Stomach (tissue), 19 donors: ENCODE measurements at places on chromosomes 11 and 22. TPM values are rescaled to one million over a fixed set of nuclear protein-coding genes. Genes with fewer than 3 reads are reported as not detected.

GRCh38 chr11:60923326-60923725, 934 bp upstream of the TMEM132A start:
- peak overlapping the region; percentile 61 for H3K4me3 ChIP-seq
- no peak for DNase-seq
- peaks cover 18% of the 10 kb centered on the region for H3K4me1 ChIP-seq
- peaks cover 33% of the 10 kb centered on the region for H3K36me3 ChIP-seq

DNA sequence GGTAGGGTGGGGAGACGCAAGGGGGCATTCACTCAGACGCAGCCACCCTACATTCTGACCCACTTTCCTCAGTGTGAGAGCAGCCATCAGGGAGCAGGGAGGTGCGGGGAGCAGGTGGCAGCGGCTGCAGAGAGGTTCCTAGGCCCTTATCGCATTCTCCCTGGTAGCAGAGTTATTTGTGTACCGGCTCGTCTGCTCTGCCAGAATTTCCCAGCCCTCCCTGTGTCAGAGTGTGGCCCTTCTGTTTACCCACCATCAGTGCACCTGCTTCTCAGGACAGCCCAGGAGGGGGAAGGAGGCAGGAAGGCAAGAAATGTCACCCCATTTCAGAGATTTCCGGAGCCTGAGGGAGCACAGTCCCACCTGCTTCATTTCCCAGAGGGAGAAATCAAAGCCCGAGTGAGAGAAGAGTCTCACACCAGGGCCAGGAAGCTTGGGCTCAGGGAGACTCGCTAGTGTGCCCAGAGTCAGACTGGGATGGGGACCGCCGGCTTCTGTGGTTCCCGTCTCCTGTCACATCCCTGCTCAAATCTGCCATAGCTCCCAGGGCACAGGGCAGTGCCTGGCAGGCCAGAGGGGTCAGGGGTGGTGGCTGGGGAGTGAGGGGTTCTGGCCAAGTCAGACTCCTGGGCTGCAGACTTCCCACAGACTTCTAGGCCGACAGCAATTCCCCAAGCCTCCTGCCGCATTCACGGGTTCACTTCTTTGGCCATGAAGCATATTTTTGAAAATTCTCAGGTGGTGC, 49.7 kb downstream of the ARRB1 start:
- no peaks in the 10 kb centered on the region for H3K27me3 ChIP-seq
- peak overlapping the region; percentile 78 for H3K27ac ChIP-seq
- H3K4me3 ChIP-seq: no peak overlapping the region
- no peaks in the 10 kb centered on the region for H3K36me3 ChIP-seq
- DNase-seq: peak; percentile 83
- peaks cover 35% of the 10 kb centered on the region for H3K4me1 ChIP-seq

- no peaks in the 10 kb centered on the region for H3K4me1 ChIP-seq
- H3K36me3 ChIP-seq: no peaks in the 10 kb centered on the region
- H3K4me3 ChIP-seq: no peak overlapping the region
- no peak for DNase-seq
These were observed 8.0 kb upstream of the CAVIN3 start for GRCh38 chr11:6328321-6328720.

DNA sequence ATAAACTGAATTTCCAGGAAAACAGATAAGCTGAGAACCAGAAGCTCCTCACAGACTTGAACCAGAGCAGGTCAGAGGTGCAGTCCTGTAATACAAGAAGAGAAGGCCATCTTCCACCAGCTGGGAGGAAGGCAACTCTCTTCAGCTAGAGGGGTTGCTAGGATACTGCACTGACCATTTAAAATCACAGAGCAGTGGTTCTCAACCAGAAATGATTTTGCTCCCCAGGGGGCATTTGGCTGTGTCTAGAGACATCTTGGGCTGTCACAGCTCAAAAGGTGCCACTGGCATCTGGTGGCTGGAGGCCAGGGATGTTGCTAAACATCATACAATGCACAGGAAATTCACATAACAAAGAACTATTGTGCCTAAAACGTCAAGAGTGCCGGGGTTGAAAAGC, 17.2 kb downstream of the OPCML start:
- H3K36me3 ChIP-seq: no peaks in the 10 kb centered on the region
- H3K27ac ChIP-seq: no peak overlapping the region
- H3K4me3 ChIP-seq: no peak overlapping the region
- no peak for DNase-seq
- H3K4me1 ChIP-seq: peaks cover 5% of the 10 kb centered on the region

GRCh38 chr11:65854161-65854592, 3.8 kb downstream of the CFL1 start:
- no peak overlapping the region for H3K27ac ChIP-seq
- H3K4me3 ChIP-seq: no peak overlapping the region
- no peaks in the 10 kb centered on the region for H3K27me3 ChIP-seq
- H3K36me3 ChIP-seq: peaks cover 57% of the 10 kb centered on the region

GRCh38 chr11:88282747-88283515, 54.6 kb downstream of the CTSC start:
- H3K27me3 ChIP-seq: no peaks in the 10 kb centered on the region
- H3K4me3 ChIP-seq: no peak overlapping the region
- H3K36me3 ChIP-seq: no peaks in the 10 kb centered on the region
- peaks cover 26% of the 10 kb centered on the region for H3K4me1 ChIP-seq
- no peak overlapping the region for H3K27ac ChIP-seq

GRCh38 chr11:12245549-12246016, 131.8 kb upstream of the PARVA start:
- no peaks in the 10 kb centered on the region for H3K27me3 ChIP-seq
- peaks cover 80% of the 10 kb centered on the region for H3K4me1 ChIP-seq
- H3K36me3 ChIP-seq: peaks cover 11% of the 10 kb centered on the region
- peak; percentile 40 for DNase-seq
- no peak overlapping the region for H3K4me3 ChIP-seq

GRCh38 chr11:61851900-61852295, 23.8 kb downstream of the FADS2 start:
- no peak overlapping the region for H3K27ac ChIP-seq
- peaks cover 32% of the 10 kb centered on the region for H3K36me3 ChIP-seq
- H3K27me3 ChIP-seq: no peaks in the 10 kb centered on the region
- DNase-seq: no peak
- H3K4me1 ChIP-seq: no peaks in the 10 kb centered on the region
- H3K4me3 ChIP-seq: no peak overlapping the region

HPX gene
- total RNA-seq: not detected

DNA sequence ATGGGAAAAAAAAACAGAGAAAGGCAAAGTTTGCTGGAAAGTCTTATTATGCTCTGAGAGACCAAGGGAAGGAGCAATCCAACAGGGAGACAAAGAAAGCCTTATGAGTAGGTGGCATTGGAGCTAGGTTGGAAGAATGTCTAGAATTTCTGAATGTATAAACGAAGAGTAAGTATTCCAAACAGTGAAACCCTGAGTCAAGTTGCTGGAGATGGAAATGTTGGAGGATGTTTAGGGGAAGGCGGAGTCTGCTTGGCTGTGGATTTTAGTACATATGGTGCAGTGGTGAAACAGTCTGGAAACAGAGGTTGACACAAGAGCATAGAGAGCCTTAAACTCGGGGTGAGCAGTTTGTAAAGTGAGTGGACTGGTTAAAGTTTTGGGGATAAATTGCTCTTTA, 314.8 kb upstream of the CADM1 start:
- no peaks in the 10 kb centered on the region for H3K4me1 ChIP-seq
- DNase-seq: no peak
- no peaks in the 10 kb centered on the region for H3K36me3 ChIP-seq
- H3K27ac ChIP-seq: no peak overlapping the region
- H3K27me3 ChIP-seq: no peaks in the 10 kb centered on the region

DNA sequence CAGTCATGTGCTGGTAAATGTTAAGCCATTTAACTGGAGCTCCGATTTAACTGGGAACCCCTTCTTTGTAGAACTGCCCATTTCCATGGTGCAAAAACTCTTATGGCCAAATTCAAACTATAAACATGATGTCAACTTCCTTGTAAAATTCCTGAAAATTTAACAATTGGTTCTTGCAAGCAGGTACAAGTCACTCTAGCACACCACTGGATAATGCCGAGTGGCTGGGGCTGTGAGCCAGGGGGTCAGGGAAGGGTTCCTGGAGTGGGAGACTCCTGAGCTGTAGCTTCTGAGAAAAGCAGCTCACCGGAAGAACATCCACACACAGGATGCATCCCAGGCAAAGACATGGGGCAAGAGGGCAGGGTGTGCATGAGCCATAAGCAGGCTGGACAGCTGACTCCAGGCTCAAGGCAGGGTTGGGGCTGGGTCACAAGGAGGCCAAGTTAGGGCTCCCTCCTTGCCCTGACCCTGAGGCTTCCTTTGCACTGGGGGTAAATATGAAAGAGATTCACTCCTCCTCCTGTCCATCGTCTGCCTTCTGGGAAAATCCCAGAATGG, 18.2 kb downstream of the P2RY2 start:
- no peaks in the 10 kb centered on the region for H3K27me3 ChIP-seq
- peaks cover 8% of the 10 kb centered on the region for H3K4me1 ChIP-seq
- no peak overlapping the region for H3K4me3 ChIP-seq
- no peak for DNase-seq
- no peaks in the 10 kb centered on the region for H3K36me3 ChIP-seq

DNA sequence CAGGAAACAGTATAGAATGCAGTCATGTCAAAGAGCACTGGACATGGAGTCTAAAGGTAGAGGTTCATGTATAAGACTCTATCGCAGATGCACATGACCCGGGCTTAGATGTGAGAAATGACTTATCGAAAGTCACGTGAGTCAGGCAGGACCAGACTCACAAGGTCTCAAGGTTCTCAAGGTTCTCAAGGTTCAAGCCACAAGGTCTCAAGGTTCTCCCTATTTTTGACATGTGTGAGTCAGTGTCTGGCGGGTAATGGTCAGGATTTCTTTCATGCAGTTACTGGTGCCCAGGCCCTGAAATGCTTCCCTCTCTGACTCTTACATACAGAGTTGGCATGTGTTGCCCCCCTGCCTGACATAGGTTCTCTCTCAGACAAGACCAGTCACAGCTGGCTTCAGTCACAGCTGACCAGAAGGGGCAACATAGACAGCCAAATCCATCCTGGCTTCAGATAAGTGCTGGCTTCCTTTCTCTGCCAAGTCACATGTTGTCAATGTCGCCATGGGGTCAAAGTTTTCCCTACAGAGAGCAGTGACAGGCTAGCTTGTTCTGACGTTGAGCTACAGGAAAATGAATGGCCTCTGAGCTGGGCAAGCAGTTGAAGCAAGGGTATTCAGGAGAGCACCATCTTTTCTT, 10.1 kb downstream of the CSRP3 start:
- no peaks in the 10 kb centered on the region for H3K4me1 ChIP-seq
- no peaks in the 10 kb centered on the region for H3K27me3 ChIP-seq
- no peak for DNase-seq
- H3K4me3 ChIP-seq: no peak overlapping the region
- H3K27ac ChIP-seq: no peak overlapping the region

MMP27 gene
- total RNA-seq: not detected

- H3K27ac ChIP-seq: no peak overlapping the region
- peaks cover 94% of the 10 kb centered on the region for H3K36me3 ChIP-seq
- no peaks in the 10 kb centered on the region for H3K4me1 ChIP-seq
- H3K27me3 ChIP-seq: no peaks in the 10 kb centered on the region
- DNase-seq: no peak
These were observed 47.6 kb downstream of the AP2A2 start for GRCh38 chr11:973237-973636.
